ENCODE measurements at places on chromosomes 3 and 15.

GRCh38 chr3:111715911-111716523, 120.9 kb upstream of the ZBED2 start:
- DNase-seq: peak; percentile 19

- no peak for DNase-seq
Measured at GRCh38 chr3:11568503-11569155, 75.1 kb downstream of the VGLL4 start.

DNA sequence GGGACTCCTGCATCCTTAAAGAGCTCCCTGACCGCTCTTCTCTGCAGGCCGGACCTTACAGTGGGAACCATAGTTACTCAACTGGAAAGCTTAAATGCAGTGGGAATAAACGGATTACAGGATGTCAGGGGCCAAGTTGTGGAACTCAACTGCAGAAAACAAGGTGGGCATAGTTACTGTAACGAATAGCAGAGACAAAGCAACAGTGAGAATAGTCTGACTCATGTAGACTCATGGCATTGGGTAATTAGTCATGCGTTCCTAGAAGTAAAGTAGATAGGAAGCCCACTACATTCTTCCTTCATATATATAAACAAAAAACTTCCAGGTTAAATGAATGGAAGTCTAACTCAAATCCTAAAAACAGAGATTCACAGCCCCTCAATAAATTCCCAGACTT, 95.5 kb upstream of the CHRNA7 start:
- no peak for DNase-seq

GRCh38 chr3:148280623-148281242, 417.0 kb upstream of the AGTR1 start:
- no peak for DNase-seq

GRCh38 chr3:101185341-101185740, 135.0 kb downstream of the IMPG2 start:
- DNase-seq: no peak

- no peak for DNase-seq
Measured at GRCh38 chr3:174533286-174533685, 325.8 kb upstream of the NAALADL2 start.

GRCh38 chr3:190121061-190121377, 322 bp upstream of the P3H2 start:
- no peak for DNase-seq

GRCh38 chr15:59205839-59206622, 612 bp upstream of the LDHAL6B start:
- no peak for DNase-seq

DNA sequence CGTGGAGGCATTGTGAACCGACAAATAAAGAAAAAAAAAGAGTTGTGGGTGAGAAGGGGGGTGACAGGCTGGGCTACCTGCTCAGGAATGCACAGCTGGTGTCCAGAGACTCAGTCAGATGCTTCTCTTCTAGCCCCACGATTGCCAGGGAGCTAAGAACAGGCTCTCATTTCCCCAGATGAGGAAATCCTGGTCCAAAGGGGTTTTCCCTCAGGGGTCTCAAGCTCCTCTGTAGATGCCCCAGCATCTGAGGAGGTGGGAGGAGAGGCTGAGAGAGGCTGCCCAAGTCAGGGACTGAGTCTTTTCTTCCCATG, 35.5 kb downstream of the BNC1 start:
- DNase-seq: no peak

GRCh38 chr15:93028111-93028631, 60.8 kb downstream of the RGMA start:
- DNase-seq: no peak

- no peak for DNase-seq
Measured at GRCh38 chr3:130316169-130316568, 29.3 kb upstream of the COL6A5 start.

GRCh38 chr3:33146791-33147445, 33.1 kb downstream of the CRTAP start:
- DNase-seq: no peak

DNA sequence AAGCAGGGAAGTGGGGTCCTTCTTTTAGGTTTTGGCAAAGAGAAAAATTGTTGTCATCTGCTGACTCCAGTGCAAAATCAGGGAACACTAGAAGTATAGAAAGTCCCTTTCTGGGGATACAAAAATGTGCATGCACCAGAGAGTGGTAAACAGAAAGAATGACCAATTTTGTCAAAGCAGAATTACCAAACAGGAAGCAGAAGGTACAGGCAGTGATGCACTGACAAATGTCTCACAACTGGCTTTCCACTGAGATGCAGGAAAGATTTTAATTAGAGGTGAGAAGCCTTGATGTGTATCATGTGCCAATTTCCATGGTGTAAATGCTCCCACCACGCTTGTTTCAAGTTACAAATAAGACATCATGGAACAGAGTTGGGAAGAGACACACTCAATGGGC, 66.0 kb downstream of the TRIM69 start:
- DNase-seq: no peak

DNA sequence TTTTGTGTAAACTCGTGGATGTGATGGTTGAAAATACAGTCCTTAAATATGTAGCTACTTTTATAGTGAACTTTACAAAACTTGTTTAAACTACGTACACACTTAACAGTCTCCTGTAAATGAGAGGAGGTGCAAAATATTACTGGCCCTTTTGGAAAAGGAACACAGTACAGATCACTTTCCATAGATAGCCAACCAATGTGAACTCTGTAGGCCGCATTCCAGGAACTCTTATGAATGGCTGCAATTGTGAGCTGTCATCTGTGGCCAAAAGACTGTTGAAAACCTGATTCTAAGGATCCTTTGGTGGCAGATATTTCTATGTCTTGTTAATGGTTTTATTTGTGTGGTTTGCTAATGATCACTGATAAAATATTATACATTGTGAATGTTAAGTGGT, 6.2 kb downstream of the TSC22D2 start:
- no peak for DNase-seq

DNA sequence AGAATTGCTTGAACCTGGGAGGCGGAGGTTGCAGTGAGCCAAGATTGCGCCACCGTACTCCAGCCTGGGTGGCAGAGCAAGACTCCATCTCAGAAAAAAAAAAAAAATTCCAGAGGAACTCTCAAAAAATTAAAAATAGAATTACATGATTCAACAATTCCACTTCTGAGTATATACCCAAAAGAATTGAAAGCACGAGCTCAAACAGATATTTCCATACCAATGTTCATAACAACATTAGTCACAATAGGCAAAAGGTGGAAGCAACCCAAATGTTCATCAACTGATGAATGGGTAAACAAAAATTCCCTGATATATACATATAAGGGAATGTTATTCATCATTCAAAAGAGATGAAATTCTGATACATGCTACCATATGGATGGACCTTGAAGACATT, 16.9 kb upstream of the MORF4L1 start:
- DNase-seq: no peak

GRCh38 chr3:37082317-37082716, 89.0 kb downstream of the MLH1 start:
- DNase-seq: no peak

DNA sequence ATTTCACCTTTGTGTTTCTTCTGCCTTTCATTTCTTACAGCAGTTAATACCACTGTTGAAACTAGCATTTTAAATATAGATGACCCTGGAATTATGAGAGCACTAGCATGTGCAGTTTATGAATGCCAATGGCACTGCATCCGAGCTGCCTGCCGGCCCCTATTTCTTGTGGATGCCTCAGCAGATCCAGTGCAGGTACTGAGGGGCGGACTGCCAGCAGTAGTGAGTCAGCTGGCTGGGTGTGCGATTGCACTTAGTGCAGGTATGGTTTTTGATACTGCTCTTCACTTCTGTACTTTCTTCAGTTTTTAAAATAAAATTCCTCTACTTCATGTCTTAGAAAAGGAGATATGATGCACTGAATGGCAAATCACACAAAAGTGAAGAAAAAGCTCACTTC, 453.0 kb downstream of the DIPK2A start:
- DNase-seq: no peak

- peak; percentile 18 for DNase-seq
Measured at GRCh38 chr15:84079885-84080777, 155.4 kb upstream of the GOLGA6L4 start.

DNA sequence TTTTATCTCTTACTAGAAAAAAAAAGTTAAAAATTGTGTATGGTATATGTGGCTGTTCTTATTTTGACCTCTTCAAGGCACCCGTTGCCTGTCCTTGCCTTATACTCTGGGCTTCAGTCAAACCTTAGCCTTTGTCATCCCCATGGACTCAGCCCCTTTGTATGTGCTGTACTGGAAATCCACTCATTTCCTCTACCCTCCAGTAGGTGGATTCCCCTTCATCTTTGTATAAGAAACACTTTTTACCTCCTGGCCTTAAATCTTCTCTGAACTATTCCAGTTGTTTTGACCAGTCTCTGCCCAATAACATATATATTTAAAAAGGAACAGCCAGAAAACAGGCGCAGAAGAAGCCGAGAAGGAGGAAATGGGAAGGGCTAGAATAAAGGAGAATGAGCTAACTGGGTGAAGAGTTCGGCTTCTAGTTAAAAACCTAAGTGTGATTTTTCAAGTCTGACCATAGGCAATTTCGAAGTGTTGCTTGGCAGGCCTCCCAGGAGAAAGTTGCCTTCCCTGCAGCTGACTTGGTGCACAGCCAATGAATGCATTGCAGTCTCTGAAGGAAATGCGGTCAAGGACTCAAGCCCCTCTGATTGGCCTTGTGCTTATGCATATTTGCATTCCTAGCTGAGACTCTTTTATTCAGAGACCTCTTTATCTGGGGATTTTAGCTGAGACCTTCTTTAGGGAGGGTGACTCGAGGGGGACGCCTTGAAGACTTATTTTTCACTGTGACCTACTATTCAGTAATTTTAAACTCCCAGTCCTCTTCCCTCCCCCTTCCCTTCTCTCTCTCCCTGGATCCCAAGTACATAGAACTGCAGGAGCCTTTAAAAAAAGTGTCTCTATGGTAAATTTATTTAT, 277.4 kb downstream of the ROBO1 start:
- DNase-seq: no peak

DNA sequence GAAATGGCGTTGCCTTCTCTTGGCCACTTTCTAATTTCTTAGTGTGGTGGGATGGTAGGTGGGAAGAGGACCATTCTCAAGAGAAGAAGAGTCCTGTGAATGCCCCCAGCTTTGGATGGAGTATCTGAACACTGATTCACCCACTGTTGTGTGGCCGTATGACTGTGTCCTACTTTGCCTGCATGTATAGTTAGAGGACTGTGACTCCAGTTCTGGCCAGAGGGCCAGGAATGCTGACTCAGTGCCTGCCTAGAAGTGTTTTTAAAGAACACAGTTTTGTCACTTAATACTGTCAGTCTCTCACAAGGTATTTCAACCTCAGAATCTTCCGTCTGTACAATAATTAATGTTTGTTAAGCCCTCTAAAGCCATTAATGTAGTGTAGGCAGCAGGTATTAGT, 2.1 kb downstream of the SEC61A1 start:
- no peak for DNase-seq

- no peak for DNase-seq
Measured at GRCh38 chr15:44308415-44308814, 19.9 kb downstream of the GOLM2 start.

DNA sequence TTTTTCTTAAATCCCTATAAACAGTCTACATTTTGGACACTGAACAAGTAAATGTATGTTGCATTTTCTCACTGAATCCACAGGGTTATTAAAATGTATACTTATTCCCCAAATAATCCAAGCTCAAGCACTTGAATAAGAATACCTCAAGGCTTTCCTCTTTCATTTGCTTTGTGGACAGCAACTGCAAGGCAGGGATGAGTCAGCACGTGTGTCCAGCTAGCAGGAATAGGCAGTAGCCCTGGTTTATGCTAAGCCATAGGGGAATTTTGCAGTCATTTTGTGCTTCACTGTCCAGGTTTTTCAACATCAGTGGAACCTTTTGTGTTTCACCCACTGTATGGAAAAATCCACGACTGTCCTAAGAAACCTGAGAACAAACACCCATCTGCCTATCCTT, 96.7 kb upstream of the KCNMB2 start:
- no peak for DNase-seq

DNA sequence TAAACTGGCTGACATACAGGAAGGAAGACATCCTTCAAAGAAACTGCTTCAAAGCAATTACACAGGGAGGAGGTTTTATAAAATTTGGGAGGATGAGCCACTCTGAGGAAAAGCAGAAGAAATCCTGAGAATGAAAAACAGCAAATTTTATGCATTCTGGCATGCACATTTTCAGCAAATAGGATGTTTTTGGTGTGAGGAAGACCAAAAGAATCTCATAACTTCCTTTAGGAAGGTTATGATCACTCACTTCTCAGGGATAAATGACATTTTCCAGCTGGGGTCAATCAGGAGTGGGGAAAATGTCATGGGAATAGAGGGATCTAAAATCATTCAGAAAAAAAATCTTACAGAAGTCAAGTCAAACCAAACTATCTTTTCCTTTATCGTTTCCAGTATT, 371.7 kb upstream of the CNTN6 start:
- DNase-seq: no peak

DNA sequence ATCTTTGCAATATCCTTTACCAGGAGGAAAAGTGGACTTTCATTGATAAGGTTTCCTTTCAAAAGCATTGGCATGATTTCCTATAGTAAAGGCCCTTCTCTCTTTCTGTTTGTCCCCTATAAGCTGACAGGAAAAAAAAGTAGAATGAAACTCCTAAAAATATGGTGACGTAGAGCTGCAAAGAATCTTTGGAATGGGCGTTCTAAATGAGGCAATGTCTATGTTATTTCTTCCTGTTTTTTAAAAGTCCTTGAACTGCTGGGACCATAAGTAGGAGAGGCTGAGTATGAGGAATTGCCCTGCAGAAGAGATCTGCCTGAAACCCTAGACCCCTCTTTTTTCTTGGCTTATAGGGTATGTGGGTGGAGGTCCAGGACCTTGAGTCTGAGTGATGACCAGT, 17.2 kb downstream of the ST3GAL6 start:
- no peak for DNase-seq

- DNase-seq: no peak
Measured at GRCh38 chr3:177476921-177477435, 279.7 kb upstream of the TBL1XR1 start.

DNA sequence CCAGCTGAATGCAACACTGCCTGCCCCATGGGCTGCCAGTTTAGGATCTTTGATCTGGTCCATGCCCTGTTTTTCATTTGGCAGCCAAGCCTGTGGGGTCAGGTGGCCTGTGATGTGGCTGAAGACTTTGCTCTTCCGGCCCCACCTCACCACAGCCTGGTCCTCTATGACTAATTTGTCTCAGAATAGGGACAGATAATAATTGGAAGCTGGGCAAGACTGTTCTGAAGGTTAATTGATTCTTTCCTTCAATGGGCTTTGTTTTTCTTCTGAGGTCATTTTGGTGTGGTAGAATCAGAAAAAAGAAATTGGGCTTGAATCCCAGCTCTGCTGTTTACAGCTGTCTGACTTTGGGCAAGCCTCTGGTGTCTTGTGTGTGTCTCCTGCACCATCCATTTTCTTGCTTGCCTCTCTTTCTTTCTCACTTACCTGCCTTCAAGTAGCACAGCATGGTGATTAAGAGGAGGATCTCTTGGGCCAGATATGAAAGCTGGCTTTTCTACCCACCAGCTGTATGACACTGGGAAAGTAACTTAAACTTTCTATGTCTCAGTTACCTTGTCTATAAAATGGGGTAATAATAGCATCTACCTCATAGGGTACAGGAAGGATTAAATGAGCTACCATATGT, 24.2 kb downstream of the ABHD2 start:
- no peak for DNase-seq

- DNase-seq: no peak
Measured at GRCh38 chr15:49831206-49831965, 210.5 kb downstream of the DTWD1 start.
